ENCODE measurements at places on chromosomes 1 and 21.

DNA sequence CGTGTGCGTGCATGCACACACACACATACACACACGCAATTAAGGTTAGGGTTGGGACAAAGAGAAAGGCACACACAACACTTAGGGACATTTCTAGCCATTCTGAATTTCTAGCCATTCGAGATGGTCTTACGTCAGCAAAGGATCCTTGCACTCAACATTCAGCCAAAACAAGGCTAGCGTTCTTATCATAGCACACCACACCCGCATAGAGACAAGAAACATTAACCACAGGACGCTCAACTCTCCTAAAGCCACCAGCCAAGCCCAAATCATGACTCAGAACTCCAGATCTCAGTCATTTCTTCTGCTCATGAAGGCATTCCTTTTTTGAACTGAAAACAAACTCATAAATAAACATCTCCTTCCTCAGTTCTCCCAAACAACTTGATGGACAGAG, 106.8 kb downstream of the LMO4 start:
- peak; percentile 55 for DNase-seq

GRCh38 chr1:47962750-47963492, 34.3 kb downstream of the TRABD2B start:
- DNase-seq, result no peak

GRCh38 chr1:9182784-9183257, 51.8 kb upstream of the H6PD start:
- DNase-seq, result peak; percentile 56

GRCh38 chr1:21189906-21190500, 13.3 kb upstream of the EIF4G3 start:
- no peak for DNase-seq

GRCh38 chr1:87329526-87330056, 911 bp downstream of the LMO4 start:
- DNase-seq, result no peak

GRCh38 chr1:10903821-10904220, 107.4 kb upstream of the CASZ1 start:
- DNase-seq, result no peak

DNA sequence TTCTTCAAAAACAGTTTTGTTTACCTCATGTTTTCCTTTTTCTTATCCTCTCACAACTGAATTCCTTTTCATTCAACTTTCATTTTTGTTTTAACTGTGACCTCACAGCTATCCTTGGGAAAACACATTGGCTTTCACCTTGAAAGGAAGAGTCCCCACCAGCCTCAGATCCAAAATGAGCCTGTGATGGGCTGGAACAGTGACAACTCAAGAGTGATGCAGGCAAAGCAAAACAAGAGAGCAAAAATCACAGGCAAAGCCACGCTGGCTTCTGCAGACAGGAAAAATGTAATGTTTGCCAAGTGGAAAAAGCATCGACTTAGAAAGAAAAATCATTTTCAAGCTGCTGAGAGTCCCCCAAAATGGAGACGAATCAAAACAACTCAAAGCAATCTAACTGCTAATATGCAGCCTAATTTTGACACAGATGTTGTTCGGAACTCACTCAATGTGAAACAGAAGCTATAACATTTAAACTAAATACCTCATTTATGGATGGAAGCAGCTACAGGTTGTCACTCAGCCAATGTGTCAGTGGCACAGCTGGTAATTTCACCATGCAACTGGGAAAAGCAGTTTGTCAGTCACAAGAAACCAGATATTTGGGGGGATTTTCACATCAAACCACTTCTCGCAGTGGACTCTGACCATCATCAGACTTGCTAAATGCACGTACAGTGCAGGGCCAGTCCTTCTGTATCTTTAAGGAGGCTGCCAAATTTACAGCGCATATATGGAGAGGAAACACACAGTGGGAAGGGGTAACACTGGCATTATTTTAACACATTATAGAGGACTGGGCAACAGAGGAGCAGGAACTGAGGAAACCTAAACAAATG, 50.7 kb downstream of the ALG14 start:
- DNase-seq, result no peak

DNA sequence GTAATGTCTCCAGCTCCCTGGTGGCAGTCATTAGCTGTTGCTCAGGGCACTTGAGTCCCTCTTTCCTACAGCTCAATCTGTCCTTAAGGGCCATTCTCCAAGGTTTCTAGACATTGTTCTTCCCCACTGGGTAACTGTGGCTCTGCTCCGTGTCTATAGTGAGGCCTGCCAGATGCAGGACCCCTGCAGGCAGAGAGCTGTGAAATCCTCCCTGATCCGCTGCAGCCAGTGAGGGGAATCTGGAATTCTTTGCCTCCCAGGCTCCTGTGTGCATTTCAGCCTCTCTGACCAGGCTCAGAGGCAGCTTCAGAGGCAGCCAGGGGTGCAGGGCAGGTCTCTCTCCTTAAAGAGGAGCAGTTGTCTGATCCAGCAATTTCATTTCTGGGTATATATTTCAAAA, 14.4 kb upstream of the IGSF21 start:
- DNase-seq, result no peak

DNA sequence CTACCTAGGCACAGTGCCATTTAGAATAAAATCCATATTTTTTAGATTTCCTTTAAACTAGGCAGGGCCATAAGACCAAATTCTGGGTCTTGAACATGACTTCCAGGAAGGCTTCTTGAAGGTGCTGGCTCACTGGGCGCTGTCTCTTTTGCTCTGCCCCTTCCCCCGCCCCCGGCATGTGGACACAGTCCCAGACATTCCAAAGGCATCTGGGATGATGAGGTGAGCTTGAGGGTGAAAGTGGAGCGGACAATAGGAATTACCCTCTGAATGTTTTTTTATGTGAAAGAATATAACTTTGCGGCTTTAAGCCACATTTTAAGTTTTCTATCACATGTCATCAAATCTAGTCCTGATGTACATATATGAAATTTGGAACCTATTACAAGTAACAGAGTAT, 29.4 kb downstream of the RWDD3 start:
- DNase-seq, result peak; percentile 8

GRCh38 chr1:228990906-228991569, 255.8 kb downstream of the RHOU start:
- no peak for DNase-seq

DNA sequence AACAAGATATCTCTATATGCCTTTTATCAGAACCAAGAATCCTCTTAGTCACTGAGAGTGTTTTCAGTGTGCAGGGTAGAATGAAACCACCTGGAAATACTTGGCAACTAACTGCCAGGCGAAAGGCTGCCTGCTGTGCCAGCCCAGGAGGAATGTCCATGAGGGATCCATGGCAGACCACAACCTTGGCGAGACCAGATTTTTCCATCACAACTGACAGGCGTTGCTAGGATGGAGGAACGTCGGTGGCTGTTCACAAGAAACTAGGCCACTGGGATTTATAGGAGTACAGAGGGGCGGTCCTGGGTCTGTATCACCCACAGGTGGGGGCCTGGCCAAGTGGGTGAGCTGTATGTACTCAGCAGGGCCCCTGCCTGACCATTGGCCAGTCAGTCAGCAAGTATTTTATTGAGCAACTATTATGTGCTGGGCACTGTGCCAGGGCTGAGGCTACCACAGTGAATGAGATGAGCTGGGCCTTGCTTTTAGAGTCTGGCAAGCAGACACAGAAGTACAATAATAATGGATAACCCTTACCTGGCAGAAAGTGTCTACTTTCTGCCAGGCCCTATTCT, 199.4 kb downstream of the FOXD2 start:
- no peak for DNase-seq

DNA sequence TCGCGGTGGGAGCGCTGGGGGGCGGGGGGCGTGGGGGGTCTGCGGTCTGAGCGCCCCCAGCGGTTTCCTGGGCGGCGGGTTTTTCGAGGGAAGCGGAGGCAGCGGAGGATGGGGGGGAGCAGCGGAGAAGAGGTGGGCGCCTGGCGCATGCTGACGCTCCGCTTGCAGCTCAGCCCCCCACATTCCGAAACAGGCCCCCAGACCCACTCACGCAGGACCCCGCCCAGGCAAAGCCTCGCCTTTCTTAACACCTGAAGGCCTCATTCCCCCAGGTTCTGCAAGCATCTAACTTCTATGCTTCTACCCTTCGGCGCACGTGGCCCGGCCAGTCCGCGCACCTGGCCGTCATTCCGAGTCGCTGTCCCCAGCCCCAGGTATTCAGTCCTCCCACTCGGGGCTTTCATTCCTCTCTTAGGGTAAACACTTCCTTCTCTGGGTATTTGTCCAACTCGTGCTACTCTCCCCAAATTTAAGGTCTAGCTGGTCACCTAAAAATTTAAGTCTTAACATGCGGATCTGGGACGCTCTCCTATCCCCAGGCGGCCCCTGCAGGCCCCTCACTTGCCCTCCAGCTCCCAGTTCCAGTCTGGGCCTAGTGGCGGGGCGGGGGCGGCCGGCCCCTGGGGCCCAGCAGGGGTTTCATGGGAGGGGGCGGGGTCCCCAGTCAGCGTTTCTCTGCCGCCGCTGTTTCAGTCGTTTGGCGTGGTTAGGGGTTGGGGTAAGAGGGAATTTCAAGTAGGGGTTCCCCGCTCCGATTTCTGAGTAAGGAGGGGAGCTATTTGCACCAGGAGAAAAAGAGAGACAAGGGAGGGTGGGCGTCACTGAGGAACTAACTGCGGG, 2.8 kb upstream of the ZBTB7B start:
- no peak for DNase-seq

GRCh38 chr1:223316082-223316481, 47.9 kb downstream of the SUSD4 start:
- DNase-seq, result no peak

- DNase-seq, result no peak
Measured at GRCh38 chr1:161215076-161215475, at the start of gene FCER1G. FCER1G (plus strand) TSS chr1:161215295; CDS start chr1:161215322, 27 bp downstream.

DNA sequence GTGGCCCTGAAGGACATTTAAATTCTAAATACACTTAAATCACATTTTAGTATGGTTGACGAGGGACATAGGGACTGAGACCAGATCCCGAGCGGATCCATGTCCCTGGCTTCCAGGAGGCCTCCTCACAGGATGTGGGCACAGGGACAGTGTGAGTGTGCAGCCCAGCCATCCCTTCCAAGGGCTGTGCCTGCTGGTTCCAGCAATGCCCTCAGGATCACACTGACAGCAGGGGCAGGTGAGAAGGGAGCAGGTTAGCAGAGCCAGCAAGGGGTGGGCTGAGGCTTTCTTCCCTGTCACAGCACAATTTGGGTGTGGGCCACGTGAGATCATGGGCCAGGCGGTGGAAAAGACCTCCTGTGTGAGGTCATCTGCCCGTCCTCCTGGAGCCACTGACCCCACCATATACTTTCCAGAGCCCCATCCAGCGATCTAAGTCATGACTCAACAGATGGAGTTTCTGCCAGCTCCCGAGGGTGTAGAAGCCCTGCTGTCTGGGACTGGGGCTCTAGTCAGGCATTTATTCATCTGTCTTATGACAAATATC, 37.0 kb upstream of the PRSS38 start:
- peak; percentile 84 for DNase-seq

- DNase-seq, result no peak
Measured at GRCh38 chr1:85494904-85495266, 29.9 kb upstream of the DDAH1 start.

DNA sequence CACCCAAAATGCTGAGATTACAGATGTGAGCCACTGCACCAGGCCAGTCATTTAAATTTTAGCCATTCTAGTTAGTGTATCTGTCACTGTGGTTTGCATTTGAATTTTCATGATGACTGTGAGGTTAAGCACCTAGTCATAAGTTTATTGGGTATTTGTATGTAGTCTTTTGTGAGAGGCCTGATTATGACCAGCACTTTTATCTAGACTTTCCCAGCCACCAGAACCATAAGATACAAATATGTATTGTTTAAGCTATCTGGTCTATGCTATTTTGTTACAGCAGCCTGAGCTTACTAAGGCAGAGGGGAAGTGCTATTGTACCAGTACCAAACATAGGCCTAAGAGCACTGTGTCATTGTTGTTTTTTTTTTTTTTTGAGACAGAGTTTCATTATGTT, 19.9 kb upstream of the DNAJC6 start:
- DNase-seq, result no peak

GRCh38 chr21:44024887-44025353, 12.8 kb downstream of the TRAPPC10 start:
- peak; percentile 88 for DNase-seq

DNA sequence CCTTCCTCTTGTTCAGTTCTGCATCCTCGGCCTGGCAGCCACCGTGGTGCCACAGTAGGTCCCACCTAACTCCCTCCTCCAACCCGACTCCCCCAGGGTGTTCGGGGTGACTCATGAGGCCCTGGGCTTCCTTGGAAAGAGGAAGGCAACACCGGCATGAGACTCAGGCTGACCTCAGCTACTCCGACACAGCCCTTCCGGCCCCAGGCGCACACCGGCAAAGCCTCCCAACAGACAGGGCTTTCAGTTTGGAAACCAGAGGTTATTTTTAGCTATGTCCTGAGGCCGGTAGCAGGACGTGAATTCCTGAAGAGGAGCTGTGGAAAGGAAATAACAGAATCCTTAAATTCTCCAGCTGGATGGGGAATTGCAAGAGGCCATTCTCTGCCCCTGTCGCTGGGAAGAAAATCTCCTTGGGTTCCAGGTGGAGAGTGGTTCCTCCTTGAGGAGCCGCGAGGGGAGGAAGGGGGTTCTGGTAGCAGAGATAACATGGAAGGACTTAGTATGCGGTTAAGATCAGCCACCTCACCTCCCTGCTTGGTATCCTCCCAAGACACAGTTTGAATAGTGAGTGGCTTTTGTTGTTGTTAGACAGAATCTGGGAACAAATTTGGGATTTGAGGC, 24.4 kb downstream of the PLXNA2 start:
- DNase-seq, result peak; percentile 78

DNA sequence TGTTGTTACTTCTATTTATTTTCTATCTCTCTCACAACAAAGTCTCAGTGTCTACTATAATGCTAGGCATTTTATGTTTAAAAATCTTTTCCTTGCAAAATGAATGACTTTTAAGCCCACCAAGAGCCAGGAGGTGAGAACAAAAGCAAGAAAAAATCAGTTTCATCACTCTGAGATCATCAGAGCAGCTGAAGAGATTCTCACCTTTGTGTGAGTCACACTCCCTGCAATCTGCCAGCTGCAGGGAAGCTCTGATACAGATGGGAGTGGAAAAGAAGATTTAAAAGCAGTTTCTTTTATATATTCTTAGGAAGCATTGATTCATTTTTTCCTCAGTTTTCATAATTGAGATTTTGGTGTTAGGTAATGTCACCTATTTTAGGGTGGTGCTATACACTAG, 107.6 kb downstream of the LHX9 start:
- DNase-seq, result peak; percentile 15

Data from AG20443 (cell line).